ENCODE measurements at places on chromosomes 3 and 15.

DNA sequence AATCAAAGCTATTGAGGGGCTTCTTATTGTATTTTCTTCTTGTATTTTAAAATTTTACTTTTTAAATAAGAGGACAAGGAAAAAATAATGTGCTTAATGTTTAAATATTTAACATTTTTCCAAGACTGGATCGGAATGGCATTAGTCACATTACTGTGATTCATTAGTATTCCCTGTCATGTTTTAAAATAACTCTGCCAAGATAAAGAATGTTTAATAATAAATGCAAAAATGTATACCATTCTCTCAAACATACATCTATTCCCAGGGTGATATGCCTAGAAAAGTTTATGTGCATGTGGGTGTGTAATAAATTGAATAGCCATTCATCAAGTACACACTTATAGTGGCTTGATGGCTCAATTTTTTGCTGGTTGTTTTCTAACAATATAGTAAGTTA, 936.1 kb downstream of the PLOD2 start:
- no peak for DNase-seq

DNA sequence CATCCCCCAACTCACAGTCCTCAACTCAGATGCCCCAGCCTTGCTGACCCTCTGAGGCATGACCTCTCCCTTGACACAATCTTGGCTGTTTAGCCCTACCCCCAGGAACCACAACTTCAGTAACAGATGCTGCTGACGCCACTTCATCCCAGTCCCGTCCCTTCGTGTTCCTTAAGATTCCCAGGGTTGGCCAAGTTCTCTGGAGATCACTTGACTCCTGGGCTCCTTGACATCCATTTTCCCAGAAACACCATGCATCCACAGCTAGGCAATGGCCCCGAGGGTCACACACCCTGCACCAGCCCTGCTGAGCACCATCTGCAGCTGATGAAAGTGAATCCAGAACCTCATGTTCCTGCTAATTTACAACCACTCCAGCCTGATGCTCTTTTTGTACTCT, 6.9 kb downstream of the RTP2 start:
- DNase-seq: no peak

DNA sequence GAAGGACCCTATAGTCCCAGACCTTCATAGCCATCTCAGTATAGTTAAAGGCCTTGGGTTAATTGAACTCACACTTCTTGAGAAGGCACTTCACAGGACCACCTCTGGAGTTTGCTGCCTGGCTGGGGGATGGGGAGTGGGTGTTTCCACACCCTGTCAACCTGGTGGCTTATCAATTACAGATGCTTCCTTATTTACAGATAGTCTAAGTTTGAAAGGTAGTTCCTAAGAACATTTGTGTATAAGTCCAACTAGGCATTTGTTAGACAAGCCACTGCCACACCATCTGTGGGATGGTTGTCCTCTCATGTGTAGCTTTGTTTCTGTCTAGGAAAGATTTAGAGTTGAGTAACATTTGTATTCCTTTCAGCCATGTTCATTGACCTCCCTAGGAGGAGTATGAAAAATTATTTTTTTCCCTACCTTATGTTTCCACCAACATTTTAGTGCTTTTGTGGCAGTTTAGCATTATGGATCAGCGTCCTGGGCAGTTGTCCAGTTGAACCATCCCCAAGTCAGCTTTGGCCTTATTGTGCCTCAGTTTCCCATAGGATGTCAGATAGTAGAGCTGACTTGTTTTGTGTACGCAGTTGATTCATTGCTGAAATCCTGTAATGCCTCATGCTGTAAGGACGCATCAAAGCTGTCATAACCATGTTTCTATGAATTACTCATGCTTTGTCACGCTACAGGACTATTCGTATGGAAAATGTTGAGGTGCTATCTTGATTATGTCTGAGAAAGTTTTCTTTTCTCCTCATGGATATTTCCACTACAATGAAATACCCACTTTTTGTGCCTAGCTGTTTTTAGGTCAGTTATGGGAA, 21.2 kb upstream of the SIAH2 start:
- peak; percentile 35 for DNase-seq

- DNase-seq: peak; percentile 48
Observed at GRCh38 chr15:52790169-52790708, at the start of gene ONECUT1. Gene ONECUT1, minus strand, starts transcription at chr15:52790336. Its CDS starts 452 bp downstream, at chr15:52789884.

- no peak for DNase-seq
Observed at GRCh38 chr3:11699083-11699427, 55.3 kb upstream of the VGLL4 start.

DNA sequence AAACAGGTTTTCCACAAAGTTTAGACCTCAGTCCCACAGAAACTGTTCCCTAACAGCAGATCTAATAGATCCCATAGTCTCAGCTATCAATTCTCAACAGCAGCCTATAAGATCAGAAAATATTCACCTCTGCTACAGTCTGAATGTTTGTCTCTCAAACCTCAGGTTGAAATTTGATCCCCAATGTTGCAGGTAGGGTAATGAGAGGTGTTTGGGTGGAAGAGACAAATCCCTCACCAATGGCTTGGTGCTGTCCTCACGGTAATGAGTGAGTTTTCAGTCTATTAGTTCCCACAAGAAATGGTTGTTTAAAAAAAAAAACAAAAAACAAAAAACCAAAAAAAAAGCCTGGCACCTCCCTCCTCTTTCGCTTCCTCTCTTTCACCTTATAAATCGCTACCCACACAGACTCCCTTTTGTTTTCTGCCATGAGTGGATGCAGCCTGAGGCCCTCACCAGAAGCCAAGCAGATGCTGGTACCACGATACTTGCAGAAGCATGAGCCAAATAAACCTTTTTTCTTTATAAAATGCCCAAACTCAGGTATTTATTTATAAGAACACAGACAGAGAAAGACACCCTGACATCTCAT, 14.2 kb downstream of the ZNF280D start:
- no peak for DNase-seq

- DNase-seq: no peak
Observed at GRCh38 chr3:195097331-195098255, 173.4 kb downstream of the XXYLT1 start.

DNA sequence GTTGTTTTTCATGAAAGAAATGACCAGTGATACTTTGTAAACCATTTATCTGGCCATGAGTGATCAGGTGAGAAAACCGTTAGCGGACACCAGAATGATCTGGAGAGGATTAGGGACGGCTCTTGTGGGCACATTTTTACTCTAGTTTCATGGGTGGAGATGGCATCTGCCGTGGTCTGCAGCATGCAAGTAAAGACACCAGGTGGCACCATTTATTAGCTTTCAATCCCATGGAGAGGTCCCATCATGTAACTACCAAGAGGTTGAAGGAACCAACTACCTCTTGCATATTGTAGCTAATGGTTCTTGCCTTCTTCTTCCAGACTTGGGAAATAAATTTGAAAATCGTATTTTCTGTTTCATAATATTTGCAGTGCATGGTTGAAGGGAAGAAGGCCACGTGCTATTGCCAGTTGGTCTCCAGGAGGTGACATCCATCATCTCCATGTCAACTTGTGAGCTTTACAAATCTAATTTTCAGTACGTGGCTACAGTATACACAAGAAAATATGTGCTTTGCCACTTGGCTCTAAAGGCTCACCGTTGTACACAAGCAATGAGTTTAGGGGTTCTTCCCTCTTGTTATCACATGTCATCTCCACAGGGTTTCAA, 1.5 kb upstream of the MAPKBP1 start:
- DNase-seq: peak; percentile 55

GRCh38 chr3:52649461-52650210, 36.1 kb downstream of the PBRM1 start:
- no peak for DNase-seq

DNA sequence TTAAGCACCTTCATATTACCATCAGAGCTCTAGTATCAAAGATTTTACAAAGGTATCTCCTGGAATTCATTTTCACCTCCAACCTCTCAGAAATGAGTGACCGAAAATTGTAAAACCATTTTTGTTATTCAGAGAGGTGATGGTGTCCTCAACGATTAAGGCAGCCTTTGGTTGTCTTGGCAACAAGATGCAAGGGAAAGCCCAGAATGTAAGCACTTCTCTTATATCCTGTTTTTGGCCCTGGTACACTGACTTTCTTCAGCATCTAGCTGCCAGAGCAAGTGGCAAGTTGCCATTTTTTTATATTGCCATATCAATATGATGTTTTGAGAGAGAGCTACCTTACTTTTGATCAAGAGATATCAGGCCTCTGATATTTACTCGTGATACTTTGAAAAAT, 384.9 kb upstream of the NECTIN3 start:
- DNase-seq: no peak

- no peak for DNase-seq
Observed at GRCh38 chr3:45778761-45779201, 17.6 kb downstream of the SLC6A20 start.

GRCh38 chr15:76996526-76997401, 1.8 kb downstream of the PSTPIP1 start:
- DNase-seq: peak; percentile 62

GRCh38 chr15:67746450-67746849, 78.9 kb upstream of the SKOR1 start:
- no peak for DNase-seq

GRCh38 chr15:57082054-57082728, 163.7 kb downstream of the TCF12 start:
- no peak for DNase-seq

DNA sequence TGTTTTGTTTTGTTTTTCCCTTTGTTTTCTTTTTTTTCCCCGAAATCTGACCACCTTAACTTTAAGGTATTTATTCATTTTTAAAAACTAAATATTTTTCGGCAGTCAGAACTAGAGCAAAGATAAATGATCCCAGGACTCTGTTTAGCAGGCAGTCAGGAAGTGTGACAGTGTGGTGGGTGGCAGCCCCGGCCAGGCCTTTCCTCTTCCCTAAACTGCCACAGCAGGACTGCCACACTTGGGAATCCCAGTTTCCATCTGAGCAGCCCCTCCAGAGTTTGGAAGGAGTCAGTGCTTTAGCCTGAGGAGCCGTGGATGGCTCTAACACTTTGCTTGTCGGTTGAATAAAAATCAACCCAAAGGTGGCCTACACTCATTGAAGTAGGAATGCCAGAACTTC, 6.9 kb downstream of the CCRL2 start:
- DNase-seq: no peak

DNA sequence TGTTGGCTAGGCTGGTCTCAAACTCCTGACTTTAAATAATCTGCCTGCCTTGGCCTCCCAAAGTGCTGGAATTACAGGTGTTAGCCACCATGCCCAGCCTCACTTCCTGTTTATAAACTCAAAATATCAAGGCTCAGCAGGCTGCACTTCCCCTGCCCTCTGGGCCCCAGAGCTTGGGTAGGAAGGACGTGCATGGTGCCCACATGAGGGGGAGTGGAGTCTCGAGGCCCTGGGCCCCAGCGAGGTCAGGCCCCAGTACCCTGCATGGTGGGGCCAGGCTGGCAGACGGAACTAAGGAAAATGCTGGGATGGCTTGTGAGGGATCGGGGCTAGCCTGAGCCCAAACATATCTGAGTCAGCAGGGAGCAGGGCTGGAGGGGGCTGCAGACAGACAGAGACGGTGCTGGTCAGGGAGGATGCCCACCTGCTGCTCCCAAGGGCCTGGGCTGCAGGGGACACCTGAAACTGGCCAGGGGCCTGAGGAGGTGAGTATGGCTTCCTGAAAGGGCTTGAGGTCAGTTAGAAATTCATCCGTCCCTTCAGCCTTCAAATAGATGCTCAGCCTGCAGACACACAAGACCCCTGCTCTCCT, 5.1 kb downstream of the SPTBN5 start:
- no peak for DNase-seq

- no peak for DNase-seq
Observed at GRCh38 chr3:81752604-81753003, 8.8 kb downstream of the GBE1 start.

DNA sequence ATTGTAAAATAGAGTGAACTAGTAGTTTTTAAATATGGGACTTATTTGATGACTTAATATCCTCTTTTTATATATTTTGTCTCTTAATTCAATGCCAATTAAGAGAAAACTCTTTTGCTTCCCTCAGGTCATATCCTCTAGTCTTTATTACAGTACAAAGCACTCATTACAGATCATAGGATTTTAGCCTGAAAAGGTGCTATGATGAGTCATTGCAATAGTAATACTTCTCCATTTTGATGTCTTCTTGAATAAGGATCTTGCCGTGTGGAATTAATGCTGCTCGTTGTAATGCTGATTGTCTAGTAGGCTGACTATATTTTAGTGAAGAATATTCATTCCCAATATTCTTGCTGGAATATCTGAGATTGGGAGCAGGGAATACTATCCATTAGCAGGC, 612.2 kb upstream of the GOLIM4 start:
- DNase-seq: no peak

DNA sequence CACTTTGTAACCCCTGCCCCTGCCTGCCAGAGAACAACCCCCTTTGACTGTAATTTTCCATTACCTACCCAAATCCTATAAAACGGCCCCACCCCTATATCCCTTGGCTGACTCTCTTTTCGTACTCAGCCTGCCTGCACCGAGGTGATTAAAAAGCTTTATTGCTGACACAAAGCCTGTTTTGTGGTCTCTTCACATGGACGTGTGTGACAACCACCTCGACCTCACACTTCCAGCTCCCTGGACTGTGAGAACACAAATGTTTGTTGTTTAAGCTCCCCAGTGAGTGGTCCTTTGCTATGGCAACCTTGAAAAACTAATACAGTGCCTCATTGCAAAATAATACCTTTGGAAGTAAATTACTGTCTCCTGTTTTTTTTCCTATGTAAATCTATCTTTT, 299.2 kb upstream of the POU1F1 start:
- DNase-seq: no peak

GRCh38 chr3:119225121-119225520, 15.6 kb downstream of the B4GALT4 start:
- no peak for DNase-seq

DNA sequence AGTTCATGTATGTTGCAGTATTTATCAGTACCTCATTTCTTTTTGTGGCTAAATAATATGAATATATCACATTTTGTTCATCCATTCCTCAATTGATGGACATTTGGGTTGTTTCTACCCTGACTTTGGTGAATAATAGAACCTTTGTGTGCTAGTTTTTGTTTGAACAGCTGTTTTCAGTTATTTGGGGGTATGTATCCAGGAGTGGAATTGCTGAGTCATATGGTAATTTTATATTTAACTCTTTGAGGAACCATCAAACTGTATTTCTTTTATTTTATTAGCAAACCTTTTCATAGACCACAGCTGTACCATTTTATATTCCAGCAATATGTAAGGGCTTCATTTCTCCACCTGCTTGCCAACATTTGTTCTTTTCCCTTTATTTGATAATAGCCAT, 38.4 kb upstream of the RBM5 start:
- DNase-seq: no peak

DNA sequence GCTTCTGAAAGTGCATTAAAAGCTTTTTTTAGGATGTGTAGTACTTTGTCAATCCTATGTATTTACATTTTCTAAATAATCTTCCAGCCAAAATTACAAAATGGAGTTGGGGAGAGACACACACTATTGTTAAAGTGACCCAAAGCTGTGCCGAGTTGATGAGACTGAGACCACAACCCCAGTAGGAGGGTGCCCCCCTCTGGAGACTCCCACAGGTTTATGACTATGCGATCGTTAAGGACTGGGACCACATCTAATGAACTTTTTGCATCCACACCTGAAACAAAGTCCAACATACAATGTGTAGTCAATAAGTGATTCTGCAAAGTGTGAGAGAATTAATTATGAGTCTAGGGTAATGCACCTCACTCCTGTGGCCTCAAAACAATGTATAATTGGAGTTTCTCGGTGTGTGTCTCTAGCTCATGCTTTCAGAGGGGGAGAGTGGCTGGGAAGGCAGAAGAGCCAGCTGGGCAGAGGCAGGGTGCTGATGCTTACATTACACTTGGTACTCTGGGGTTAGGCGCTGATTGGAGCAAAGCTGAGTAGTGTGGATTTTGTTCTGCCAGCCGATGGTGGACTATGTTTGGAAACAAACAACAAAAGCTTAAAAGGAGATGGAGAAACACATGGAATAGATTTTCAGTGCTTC, 102.8 kb downstream of the KCNH8 start:
- DNase-seq: no peak

All from stimulated activated CD4-positive, alpha-beta T cell treated with anti-CD3 and anti-CD28 coated beads, Interleukin-4, amount 100 ng/mL, for 24 hours (primary cell).